ENCODE measurements at places on chromosomes 2 and 18.

GRCh38 chr2:14952400-14952963 is 320.0 kb downstream of the LRATD1 start:
- no peak for DNase-seq

DNA sequence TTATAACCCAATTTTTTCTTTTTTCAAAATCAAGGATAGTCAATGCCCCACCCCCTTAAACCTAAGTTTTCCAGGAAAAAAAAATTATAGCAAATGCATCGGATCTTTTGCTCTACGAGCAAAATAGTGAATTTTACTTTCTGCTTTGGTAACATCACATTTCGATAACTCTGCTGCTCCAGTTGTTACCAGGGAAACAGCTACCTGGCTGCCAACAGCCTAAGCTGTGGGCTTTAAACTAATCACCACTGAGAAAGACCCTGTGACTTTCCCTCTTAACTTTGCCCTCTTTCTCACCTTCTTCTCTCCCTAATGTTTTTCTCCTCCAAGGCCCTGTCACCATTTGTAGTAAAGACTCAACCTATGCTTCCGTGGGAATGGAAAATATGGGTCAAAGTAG is 145.5 kb downstream of the ABCA12 start:
- DNase-seq, result no peak

DNA sequence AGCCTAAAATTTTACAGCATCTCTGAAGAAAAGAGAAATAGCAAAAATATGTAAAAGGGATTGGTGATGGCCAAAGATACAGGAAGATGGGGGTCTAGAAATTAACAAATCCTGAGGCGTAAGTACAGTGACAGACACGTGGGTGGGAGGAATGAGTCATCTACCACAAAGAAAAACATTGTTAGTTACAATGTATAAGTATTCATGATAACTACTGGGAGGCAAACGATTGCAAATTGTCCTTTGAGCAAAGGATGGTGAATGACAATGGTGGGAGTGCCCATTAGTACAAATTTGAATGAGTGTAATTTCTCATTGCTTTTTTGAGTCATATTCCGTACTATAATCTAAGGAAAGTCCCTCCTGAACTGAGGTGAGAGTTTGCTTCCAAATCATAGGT is 809.0 kb upstream of the FAM98A start:
- DNase-seq, result no peak

DNA sequence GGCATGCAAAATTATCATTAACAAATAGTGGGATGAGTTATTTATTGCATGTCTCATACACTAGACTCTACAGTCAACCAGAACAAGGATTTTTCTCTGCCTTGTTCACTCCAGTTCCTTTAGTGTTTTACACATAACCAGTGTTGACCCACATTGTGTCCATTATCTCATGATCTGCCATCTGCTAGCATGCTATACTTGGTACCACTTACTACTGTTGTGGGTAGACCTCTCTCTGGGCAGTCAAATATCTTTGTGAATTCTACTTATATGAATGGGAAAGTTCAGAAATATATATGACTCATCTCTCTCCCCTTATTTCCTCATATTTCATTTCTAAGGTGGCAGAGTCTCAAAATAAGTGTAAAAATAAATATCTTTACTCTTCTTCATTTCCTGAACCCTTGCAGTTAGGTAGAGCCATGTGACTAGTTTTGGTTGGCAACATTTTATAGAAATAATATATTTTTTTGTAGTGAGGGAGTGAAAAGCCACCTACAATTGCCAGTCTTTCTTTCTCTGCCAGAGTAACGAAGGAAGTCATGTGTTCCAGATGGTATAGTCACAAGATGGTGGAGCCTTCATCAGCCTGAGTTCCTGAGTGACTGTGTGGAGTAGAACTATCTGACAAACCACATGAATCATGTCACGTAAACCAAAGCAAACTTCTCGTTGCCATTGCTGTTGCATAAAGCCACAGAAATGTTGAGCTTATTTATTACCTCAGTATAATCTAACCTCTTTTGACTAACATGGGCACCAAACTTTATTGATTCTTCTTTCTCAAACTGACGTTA is 704.0 kb downstream of the RNF144A start:
- DNase-seq, result no peak

- no peak for DNase-seq
These were observed 255.7 kb downstream of the DSEL start for GRCh38 chr18:67260841-67261240.

GRCh38 chr18:37598966-37599896 is 33.6 kb upstream of the CELF4 start:
- no peak for DNase-seq

DNA sequence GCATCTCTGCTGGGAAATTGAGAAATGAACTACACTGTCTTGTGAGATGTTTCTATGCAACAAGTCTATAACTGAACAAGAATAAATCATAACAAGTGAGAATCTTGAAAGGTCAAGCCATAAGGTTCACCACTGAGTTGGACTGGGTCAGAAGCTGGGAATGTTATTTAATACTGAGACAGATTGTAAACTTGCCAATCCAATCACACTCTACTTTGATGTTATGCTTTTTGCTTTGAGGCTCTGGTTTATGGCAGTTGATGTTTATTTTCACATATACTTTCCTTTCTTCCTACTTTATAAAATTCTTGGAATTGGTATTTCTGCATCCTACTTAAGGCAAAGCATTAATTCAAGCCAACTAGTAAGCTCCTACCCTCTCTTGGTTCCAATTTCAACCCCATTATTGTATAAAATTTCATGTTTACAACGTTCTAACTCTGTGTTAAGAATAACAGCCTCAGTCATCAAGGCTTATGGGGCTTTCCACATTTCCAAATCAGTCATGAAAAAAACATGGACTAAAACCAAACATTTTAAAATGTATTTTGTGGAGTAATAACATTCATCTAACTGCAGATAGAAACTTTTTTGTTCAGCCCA is 533.4 kb downstream of the NYAP2 start:
- DNase-seq, result no peak

GRCh38 chr2:169865492-169865891 is 38.2 kb downstream of the UBR3 start:
- no peak for DNase-seq

- DNase-seq, result no peak
These were observed 29.8 kb downstream of the ADD2 start for GRCh38 chr2:70738159-70738558.

DNA sequence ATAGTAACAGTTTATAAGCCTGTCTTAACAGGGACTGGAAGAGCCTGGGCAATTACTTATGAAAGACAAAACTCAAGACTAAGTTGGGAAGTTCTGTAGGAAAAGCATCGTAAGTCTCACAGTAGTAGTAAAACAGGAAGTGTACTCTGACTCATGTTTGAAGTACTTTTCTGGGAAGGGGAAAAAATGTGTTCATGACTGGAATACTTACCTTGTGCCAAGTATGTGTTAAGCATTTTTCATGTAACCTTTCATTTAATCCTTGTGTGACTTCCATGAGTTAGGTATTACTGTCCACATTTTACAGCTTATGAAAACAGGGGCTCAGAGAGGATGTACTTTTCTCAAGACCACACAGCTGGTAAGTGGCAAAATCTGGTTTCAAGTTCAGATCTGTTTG is 13.7 kb upstream of the SKOR2 start:
- DNase-seq, result no peak

GRCh38 chr18:44341759-44342158 is 338.9 kb upstream of the SETBP1 start:
- no peak for DNase-seq

DNA sequence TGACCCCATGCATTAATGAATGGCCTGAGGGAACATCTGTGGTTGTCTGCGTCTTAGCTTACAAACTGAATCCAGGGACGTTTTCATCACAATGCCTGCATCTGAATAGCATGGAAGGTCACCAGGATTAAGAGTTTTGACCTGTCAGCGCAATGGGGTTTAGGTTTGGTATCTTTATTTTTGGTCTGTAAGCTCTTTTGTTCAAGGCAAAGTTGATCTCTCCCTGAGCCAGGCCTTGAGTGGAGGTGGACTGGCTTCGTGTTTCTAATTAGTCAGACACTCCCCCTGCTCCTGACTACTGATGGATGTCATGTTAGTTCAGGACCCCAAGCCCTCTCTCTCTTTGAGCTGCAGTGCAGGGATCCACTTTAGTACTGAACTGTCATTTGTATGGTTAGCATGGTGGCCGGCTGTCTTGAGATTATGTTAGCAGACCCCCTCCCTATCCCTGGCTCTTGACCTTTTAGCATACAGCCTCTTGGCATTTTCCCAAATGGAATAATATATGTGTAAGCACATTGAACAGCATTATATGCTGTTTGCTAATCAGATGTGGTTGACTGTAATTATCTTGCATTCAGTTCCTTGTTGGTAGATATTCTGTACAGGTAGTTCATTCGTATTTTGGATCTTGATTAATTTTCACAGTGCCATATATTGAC is 59.2 kb downstream of the LYPD6 start:
- no peak for DNase-seq

DNA sequence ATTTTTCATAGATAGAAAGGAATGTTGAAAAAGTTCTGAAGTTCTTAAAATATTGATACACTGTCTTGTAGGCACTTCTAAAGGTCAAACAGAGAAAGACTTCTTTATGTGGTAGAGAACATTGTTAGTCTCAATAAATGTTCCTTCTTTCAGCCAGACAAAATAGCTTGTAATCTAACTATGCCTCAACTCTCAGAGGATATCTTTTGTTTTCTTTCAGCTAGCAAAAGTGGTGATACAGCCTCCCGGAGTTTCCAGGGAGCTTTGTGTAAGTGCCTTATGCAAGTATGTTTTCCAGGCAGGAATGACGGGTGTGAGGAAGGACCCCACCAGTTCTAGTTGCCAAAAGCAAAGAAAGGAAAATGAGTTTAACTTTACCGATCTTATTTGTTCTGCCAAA is 452.1 kb upstream of the ST6GAL2 start:
- no peak for DNase-seq

GRCh38 chr2:10260130-10260529 is 42.6 kb upstream of the HPCAL1 start:
- no peak for DNase-seq

DNA sequence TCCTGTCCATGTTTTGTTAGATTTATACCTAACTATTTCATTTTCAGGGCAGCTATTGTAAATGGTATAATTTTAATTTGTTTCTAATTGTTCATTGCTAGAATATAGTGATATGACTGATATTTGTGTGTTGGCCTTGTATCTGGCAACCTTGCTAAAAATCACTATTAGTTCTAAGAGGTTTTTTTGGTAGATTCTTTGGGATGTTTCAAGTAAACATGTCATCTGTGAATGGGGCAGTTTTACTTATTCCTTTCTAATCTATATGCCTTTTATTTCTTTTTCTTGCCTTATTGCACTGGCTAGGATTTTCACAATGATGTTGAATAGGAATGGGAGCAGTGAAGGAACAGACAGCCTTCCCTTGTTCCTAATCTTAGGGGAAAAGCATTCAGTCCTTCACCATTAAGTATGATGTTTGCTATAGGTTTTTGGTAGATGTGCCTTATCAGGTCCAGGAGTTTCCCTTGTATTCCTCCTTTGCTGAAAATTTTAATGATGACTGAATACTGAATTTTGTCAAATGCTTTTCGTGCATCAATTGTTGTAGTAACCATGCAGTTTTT is 41.7 kb downstream of the SNORC start:
- DNase-seq, result no peak

GRCh38 chr18:45171679-45172191 is 443.5 kb upstream of the SLC14A2 start:
- DNase-seq, result no peak

DNA sequence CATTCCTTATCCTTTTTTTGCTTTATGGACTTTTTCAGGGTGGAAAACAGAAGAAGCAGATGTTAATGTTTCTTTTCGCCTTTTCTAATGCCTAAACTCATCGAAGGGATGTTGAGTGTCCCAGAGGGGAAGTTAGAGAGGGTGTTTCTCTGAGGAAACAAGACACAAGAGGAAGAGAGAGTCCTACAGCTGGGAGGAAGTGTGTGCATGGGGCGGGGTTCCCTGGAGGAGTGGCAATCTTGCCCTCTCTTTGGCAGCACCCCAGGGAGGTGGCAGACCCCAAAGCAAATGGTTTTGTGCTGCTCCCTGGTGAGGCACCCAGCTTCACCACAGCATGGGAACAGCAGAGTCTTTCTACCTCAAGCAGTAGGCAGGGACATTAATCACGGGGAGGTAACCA is 377.6 kb downstream of the RND3 start:
- no peak for DNase-seq

- DNase-seq, result no peak
These were observed 156.2 kb downstream of the HRH4 start for GRCh38 chr18:24616653-24617052.

- no peak for DNase-seq
These were observed 21.8 kb upstream of the RPIA start for GRCh38 chr2:88669482-88670214.

DNA sequence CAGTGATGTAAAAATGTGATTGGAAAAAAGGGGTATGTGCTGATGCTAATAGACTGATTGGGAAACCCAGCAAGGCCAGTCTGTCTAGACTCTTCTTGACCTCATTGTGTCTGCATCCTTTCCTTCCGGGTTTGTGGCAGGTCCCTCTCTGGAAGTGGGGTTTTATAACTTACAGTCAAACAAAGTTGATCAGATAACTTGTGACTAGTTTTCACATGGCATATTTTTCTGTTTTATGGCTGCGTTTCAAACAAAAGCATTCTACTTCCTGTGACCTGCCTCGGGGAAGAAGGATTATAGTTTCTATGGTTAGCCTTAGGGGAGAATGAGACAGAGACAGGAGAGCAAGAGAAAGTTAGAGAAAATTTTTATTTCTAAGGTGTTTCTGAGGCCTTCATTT is 188.7 kb upstream of the HNMT start:
- no peak for DNase-seq

- DNase-seq, result no peak
These were observed 182.8 kb upstream of the CRIM1 start for GRCh38 chr2:36172824-36173223.

DNA sequence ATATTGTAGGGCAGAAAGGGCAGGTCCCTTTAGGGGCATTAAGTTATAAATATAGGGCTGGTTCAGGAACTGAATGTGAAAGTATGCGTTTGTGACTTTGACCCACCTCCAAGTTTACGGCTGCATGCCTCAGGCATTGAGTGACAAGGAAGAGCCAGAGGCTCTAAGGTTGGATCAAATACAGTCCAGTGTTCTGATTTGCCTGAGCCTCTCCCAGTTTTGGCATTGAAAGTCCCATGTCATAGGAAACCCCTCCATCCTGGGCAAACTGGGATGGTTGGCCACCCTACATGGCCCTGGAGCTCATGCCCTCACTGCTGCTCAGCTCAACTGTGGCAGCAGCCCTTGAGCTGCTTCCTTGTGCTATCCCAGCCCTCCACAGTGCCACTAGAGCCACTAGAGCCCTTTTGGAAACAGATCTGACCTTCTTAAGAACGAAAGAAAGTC is 29.9 kb downstream of the HK2 start:
- DNase-seq, result no peak

GRCh38 chr2:219851801-219852481 is 224.5 kb downstream of the SLC4A3 start:
- DNase-seq, result no peak

Measured in right renal pelvis (tissue), 4 donors.